Stimulated activated naive CD4-positive, alpha-beta T cell treated with Interleukin-2 at 50 U/mL for 16 hours (primary cell): ENCODE measurements at places on chromosomes 12 and 14.

DNA sequence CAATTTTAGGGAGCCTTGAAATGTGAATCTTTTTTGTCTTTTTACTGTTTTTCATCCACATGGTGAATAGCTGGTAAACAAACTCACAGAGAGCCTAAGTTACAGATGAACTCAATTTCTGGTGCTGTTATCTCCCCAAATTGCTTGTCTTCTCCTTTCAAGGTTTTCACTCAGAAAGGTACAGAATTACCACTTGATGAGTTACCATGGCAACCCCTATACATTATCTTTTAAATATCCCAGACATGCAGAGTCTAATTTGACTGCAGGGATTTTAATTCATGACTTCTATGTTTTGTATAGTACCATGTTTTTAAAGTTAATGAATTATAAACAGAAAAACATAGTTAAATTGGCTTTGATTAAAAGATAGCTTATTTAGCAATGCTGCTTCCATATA is 203.7 kb downstream of the PELI2 start:
- DNase-seq: no peak

GRCh38 chr12:98067795-98068194 is 447.6 kb upstream of the TMPO start:
- no peak for DNase-seq

- no peak for DNase-seq
Measured at GRCh38 chr12:105995961-105996431, 142.8 kb downstream of the NUAK1 start.

DNA sequence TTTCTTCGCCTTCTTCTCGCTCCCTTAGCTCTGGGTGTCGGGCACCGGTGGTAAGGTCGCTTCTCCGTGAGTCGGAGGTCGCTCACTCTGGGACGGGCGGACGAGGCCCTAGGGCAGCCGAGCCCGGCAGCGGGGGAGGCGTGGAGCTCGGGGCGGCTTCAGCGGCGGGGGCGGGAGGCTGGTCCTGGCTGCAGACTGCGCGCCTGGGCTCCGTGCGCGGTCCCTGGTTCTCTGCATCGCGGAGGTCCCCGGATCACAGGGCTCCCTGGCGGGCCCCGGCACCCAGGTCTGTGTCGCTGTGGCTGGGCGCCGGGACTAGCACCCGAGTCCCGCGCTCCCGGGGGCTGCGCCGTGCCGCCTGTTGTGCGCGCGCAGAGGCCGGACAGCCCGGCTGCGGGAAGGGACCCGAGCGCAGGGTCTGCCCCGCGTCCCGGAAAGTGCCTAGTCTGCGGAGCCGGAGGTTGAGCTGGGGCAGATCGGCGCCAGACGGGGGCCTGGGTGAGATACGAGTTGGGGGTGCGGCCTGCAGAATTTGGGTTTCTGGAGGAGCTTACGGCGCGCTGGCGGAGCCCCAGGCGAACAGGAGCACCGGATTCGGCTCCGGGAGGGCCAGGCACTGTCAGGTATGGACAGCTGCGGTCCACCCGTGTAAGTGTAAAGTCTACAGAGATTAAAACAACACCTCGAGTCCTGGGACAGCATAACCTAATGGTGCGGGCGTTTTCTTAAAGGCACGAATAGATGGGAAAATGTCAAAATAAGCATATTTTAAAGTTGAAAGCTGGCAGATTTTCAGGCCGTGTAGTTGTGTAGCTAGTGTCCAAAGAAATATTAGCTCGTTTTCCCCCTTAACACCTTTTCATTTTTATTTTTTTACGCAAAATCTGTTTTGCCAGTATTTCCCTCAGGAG is 713 bp downstream of the FRMD6 start:
- peak; percentile 60 for DNase-seq

- peak; percentile 24 for DNase-seq
Measured at GRCh38 chr12:131607658-131608447, 103.0 kb upstream of the SFSWAP start.

- DNase-seq: no peak
Measured at GRCh38 chr12:127980585-127980984, 286.4 kb upstream of the TMEM132C start.

DNA sequence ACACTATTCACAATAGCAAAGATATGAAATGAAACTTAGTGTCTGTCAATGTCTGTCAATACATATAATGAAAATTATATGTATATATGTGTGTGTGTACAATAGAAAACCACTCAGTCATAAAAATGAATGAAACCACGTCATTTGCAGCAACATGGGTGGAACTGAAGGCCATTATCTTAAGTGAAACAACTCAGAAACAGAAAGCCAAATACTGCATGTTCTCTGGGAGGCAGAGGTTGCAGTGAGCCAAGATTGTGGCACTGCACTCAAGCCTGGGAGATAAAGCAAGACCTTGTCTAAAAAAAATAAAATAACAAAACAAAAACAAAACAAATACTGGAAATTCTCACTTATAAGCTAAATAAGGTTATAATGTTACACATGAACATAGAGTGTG is 16.7 kb upstream of the E2F7 start:
- no peak for DNase-seq

DNA sequence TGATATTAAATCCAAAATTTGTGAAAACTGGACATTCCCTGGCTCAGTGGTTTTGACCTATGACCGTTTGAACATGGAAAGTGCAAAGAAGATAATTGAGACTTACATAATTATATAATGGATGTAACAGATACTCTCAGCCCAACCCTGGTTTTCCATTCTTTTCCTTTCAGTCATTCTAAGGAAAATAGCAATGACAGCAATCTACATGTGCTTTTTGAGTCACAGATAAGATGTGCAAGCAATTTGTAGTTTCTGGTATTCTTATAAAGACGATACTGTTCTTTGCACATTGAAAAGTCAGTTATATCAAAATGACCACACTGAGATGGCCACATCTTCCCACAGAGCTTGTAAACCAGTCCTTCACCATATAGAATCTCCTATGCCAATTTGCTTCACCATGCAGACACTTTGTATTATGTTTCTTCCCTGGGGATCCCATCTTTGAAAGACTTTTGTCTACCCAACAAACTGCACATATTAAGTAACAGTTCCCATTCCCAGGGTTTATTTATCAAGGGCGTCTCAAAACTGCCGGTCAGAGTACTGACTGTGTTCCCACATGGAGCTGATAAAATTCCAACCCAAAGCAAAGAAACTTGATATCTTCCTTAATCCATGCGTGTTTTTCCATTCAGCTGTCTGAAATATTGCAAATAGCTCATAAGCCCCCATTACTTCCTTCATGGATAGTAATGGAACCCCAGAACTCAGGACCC is 34.8 kb downstream of the PLXNC1 start:
- DNase-seq: no peak

GRCh38 chr12:4445156-4446101 is at the start of gene FGF6:
TSS of gene FGF6 (minus strand) at chr12:4445815. CDS start at chr12:4445570, 245 bp downstream.
- no peak for DNase-seq

GRCh38 chr12:96327346-96327745 is 72.9 kb downstream of the CDK17 start:
- no peak for DNase-seq

DNA sequence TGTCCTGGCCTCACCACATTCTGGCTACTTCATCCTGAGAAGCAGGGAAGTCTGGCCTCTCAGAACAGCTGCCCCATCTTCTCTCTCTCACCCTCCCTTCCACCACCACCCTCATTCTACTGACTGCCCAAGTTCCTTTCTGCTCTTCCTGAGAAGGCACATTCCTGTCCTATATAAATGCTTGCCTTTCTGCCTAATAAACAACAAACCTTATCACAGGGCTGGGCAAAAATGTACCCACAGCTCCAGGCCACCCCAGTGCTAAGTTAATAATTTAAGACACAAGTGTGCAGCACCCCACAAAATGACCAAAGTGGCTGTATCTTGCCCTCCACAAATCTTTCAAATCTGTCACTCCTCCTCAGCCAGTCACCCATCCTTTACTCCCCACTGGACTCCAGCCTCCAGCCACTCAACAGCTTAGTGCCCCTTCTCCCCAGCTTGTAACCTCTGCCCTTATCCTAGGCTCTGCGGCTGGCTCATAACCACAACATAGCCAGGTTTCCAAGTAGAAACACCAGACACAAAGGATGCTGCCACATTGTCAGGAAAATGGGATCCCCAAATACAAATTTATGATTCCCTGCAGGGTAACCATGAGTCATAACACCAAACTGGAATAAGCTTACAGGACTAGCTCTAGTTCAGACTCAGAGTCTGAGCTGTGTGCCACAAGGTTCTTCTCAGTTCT is 15.0 kb downstream of the OXA1L start:
- no peak for DNase-seq

- no peak for DNase-seq
Measured at GRCh38 chr12:39852346-39852745, 232.7 kb upstream of the ABCD2 start.

DNA sequence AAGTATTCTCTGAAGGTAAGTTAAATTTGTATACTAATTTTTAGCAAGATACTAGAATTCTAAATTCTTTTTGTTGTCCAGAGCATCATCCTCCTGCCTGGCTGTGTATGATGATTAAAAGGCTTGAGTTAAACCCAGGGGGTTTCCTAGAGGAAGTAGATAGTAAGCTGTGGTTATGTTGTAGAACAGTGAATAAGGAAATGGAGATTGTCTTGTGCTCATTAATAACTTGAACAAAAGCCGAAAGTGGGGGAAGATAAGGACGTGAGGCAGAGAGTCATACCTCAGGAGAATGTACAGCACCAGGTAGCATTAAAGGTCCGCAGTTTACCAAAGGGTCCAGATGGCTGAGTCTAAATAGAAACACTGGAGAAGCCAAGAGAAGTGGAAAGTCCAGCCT is 42.0 kb downstream of the CKB start:
- no peak for DNase-seq

GRCh38 chr12:116087962-116088361 is 189.5 kb downstream of the MED13L start:
- DNase-seq: no peak

- no peak for DNase-seq
Measured at GRCh38 chr14:28083389-28083788, 683.2 kb upstream of the FOXG1 start.

GRCh38 chr12:31853977-31854376 is 105.2 kb upstream of the RESF1 start:
- no peak for DNase-seq

DNA sequence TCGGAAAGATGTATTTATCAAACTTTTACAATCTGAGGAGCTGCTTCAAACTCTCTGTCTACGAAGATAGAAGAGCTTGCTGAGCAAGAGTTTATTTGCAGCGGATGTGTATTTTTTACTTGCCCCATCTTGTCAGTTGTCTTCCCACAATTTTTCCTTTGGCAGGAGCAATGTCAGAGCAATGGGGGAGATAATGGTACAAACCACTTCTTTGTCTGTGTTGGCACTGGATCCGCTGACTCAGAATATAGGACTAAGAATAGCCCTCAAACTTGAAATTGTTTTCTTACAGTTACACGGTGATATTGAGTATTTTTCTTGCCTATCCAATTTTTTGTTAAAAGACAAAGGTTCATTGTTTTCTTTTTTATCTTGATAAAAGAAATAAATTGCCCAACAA is 27.6 kb downstream of the HELB start:
- no peak for DNase-seq

GRCh38 chr12:64102339-64102738 is 119.8 kb downstream of the KICS2 start:
- DNase-seq: no peak

DNA sequence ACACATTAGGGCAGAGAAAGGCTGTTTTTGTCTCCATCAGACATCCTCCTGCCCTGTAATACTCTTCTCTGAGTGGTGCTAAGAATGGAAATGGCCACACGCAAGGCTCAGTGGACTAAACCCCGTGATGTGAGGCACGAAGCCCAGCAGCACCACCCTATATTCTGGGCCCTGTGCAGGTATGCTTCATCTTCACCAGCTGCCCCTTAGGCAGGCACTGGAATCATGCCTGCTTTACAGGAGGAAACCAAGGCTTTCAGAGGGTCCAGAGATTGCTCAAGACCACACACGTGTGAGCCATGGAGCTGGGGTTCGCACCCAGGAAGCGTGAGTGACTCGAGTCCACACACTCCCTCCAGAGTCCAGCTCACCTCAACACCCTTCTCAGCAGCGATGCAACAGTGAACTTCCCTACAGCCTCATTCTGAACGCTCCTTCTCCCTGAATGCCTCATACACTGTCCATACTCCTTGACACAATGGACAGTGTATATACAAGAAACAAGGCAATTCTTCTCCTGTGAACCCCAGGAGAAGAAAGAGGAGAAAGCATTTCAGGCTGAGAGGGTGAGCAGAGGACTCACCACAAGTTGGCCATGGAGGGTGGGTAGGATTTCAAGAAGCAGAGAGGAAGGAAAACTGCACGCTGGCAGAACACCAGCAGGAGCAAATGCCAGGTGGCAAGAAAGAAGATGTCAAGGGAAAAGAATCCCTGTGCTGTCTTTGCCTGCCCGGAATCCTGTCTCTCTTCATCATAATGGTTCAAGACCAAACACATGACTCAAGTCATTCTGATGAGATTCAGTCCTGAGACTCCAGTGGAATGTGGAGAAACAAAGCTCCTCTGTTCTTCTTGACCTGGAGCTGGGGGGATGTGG is 39.1 kb downstream of the NT5DC3 start:
- DNase-seq: no peak

DNA sequence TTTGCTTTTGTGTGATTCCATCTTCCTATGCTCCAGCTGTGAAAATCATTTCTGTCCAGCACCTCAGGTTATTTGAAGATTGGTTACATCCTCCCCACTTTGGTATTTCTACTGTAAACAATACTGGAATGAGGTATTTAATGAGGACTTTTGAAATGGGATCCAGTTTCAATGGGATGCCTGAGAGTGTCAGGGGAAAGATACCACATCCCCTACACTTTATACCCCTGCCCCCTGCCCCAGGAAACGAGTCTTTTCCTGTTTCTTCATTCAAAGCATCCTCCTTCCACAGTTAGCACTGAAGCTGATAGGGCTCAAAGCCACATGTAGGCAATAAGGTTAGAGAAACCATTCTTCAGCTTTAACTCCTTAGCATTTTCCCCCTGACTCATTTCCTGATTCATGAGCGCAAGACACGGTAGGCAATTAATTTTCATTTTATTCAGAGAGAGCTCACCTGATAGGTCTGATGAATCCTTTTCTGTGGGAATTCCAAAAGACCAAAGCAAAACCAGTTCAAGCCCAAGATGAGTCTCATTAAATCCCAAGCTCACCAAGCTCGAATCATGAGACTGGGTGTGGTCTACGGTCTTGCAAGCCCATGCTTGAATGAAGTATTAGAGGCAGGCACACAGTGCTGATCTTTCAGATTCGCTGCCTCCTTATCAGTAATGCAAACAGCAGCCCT is 143.6 kb upstream of the CRY1 start:
- no peak for DNase-seq

DNA sequence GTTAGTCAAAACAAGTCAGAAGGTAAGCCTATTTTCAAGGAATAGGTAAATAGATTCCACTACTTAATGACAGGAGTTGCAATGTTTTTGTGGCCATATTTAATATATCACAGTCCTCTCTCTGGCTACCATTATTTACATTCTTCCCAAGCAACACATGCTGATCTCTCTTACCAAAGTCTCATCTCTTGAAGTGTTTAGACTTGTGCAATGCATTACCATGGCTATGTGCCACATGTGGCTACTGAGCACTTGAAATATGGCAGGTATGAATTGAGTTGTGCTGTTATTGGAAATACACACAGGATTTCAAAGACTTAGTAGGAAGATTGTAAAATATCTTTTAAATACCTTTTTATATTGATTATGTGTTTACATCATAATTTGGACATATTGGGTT is 262.4 kb upstream of the PDE3A start:
- no peak for DNase-seq
